Kidney tubule cell (primary cell): ENCODE measurements at places on chromosomes 5 and 9.

DNA sequence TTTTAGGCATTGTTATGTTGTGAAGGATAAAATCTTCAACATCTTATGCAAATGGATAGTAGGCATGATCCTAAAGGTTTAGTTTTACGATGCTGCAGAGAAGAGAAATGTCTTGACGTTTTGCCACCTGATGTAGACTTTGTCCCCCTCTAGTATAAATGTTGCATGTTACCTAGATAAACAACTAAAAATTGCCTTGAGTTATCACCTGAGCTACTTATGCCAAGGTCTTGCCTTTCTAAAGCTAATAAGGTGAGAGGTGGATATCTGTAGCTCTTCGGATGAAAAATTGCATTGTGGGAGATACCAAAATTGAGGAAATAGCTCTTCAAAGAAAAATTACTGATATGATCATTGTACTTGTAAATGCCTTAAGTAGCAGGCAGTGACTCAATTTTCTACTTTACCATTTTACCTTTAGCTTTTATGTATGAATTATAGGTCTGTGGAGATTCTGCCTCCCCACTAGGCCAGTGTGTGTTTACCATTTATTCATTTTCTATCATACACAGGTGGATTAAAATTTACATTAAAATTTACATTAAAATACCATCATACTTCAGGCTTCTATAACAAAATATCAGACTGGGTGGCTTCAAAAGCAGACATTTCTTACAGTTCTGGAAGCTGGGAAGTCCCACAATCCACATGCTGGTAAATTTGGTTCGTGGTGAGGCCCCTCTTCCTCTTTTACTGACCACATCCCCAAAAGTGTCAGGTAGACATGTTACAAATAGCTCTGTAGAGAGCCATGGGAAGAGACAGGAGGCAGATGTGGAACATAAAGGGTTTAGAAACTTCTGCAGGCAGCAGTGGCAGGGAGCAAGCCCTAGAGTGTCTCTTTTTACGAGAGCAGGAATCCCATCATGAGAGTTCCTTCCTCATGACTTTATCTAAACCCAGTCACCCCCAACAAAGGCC is 100.7 kb upstream of the ERBIN start:
- DNase-seq: no peak

DNA sequence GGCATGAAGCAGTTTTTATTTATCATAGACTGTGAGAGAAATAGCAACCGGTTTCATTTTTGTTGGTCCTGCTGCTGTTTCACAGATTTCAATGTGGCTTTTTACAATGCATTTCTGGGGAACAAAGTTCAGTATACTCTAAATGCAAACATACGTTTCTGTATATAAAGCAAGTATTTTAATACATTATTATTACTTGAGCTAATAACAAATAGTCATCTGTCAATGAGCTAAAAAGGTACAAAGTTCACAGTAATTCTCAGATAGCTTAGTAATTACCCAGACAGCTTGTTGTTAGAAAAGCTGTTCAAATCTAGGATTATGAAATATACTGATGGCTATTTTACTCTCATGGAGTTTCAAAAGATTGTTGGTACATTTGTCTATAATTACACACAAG is 50.8 kb downstream of the PBX3 start:
- DNase-seq: no peak

DNA sequence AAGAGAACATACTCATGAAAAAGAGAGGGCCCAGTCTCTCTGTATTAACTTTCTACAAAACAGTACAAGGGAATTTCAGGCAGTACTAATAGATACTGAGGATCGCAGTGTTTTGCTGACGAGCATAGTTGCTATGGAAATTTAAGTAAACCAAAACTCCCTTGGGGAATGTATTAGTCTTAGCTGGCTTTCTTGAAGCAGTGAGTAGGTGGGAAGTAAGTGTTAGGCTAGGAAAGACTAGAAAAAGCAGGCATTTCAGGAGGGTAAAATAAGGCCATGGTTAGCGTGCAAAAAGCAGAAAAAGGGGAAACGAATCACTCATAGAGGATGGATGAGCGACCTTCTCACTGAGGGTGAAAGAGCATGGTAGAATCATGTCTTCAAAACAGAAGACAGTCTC is 84.3 kb upstream of the ACTBL2 start:
- DNase-seq: peak; percentile 13

- peak; percentile 96 for DNase-seq
Measured at GRCh38 chr9:15306757-15307522, at the start of gene TTC39B. Gene TTC39B (minus strand): TSS chr9:15307216. CDS start chr9:15307125, 91 bp downstream.

DNA sequence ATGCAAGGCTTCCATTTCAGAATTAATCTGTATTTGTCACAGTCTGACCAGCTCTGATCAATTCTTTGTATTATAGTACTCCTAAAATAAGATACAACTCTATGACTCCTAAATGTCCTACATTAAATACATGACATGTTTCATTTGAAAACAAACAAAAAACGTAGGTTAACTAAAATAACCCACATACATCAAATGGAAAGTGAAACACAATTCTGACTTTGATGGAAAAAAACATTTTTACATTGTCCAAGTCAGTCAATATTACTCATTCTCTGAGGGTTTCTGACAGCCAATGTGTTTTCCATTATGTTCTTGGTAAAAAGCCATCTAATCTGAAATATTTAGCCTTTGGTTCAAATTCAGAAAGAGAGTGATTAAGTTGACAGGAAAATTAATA is 8.7 kb downstream of the HMGCS1 start:
- no peak for DNase-seq

DNA sequence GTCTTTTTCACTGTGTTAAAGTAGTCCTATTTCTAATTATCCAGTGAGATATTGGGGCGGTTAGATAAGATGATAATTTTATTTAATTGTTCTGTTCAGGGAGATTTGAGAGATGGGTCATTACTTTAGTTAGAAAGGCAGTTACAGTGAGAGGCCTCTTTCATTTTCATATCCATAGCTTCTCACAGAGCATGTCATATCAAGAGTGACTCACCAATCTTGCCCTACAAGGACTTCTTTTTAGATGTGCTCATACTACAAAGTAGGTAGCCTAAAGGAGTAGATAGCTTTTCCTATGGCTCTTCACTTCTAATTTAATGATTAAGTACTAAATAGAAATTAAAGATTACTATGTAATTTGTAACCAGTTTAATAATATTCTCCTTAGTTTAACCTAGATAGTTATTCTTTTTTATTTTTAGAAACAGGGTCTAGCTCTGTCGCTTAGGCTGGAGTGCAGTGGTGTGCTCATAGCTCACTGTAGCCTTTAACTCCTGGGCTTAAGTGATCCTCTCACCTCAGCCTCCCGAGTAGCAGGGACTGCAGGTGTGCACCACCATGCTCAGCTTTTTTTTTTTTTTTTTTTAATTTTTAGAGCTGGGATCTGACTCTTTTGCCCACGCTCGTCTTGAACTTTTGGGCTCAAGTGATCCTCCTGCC is 71.0 kb downstream of the FER start:
- peak; percentile 58 for DNase-seq

GRCh38 chr9:82923092-82923911 is 139.6 kb downstream of the RASEF start:
- peak; percentile 84 for DNase-seq

DNA sequence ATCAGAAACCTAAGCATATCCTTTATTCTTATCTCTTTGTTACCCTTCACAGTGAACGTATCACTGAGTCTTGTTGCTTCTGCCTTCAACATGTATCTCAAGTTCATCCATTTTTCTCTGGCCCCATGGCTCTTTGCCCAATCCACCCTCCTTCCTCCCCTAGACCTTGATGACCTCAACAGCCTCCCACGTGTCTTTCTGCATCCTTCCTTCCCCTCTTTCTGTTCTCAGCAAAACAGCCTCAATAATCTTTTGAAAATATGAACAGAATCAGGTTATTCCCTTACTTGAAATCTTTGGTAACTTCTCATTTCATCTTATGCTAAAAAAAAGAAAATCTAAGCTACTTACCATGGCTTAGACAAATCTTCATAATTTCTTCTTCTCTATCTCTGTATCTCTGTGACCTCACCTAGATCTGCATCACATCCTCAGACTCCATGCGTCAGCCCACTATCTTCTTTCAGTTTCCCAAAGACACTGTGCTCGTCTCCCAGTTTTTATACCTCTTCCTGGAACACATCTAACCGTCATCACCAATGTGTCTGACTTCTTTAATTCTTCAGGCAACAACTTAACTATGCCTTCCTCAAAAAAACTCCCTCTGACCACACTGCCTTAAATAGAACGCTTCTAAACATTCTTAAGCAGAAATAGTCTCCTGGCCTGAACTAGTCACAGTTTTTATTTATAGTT is 208.0 kb downstream of the PARP8 start:
- DNase-seq: no peak

DNA sequence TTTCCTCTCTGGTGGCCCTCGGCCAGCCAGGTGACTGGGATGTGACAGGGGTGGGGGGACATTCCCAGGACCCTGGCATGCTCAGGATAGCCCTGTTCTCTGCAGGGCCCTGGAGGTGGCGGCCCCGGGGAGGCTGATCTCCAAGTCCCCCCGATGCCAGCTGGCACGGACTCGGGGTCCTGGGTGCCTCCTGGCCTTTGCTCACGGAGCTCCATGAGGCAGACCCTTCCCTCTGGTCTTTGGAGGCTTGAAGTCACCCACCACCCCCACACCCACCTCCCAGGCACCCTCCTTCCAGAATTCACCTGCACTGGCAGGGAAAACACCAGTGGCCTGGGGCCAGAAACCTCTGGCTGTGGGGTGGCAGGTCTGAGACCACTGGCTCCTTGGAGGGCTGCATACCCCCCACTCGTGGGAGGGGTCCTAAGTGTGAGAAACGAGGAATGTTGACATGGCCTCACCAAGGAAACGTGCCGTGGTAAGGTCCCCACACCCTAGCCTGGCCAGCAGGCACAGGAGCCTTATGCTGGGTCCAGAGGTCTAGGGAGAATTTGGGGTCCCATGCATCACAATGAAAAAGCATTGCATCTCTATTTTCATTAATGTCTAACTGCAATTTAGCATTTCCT is 130.8 kb upstream of the FAM120A start:
- no peak for DNase-seq

DNA sequence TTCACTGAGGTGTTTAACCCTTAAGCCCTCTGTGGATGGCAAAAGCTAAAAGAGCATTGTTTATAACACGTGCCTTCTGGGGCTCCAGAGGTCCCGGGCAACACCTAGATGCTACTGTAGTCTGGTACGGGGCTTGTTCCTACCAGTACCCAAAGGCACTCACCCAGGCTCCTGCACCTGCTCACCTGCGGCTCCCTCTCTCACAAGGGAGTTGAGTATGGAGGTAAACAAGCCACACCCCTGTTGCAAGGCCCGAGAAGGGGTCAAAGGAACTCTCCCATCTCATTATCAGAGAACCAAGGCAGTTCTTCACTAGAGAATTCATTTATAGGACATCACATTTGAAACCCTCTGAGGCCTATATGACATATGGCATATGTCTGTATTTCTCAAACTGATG is 53.4 kb upstream of the IL6ST start:
- DNase-seq: no peak
